ENCODE measurements at places on chromosomes 1 and 21.

DNA sequence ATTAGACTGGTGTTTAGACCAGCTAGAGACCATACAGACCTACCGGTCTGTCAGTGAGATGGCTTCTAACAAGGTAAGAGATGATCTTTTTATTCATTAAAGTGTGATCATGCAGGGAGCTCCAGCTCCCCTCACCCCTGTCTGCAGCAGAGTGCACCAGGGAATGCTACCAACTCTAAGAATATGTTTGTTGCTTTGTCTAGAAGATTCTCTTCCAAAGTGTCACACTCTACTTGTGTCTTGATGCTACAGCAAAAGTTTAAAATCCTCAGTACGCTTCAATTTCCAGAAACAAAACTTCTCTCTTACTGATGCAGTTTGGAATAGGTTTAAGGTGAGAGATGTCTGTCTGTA, 201.4 kb upstream of the SGIP1 start:
- DNase-seq = no peak

- no peak for DNase-seq
Measured at GRCh38 chr1:209845408-209845725, 17.6 kb downstream of the UTP25 start.

GRCh38 chr1:77036560-77036959, 169.3 kb downstream of the ST6GALNAC5 start:
- DNase-seq = peak; percentile 49

DNA sequence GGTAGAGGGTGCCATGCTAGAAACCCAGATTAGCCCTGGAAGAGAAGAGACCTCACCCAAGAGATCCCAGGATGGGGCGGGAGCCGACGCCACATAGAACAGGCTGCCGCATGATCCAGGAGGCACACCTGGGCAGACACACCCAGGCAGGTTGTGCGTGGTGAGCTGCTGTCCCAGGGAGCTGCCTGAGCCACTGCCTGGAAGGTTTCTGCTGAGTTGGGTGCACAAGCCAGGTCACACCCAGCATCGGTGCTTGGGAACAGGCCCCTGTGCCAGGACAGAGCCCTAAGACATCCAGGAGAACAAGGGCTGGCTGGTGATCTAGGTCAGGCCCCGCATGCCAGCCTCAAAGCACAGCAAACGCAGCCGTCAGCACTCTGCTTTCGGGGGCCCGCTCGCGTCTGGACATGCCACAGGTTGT, 40.2 kb downstream of the CTNNBIP1 start:
- no peak for DNase-seq

DNA sequence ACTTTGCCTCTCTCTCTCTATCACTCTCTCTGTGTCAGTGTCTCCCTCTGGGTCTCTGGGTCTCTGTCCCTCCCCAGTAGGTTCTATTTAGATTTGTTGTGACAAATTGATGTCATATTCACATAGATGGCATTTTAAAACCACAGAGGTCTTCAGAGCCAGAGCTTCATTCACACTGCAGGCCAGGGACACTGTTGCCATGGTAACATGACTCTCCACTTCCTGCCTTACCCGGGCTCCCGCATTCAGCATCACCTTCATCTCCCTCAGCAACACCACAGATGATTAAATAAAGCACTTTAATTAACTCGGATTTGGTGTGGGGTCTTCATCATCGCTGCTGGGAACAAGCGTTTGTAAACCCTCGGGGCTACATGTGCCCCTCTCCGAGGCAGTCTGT, 132.6 kb downstream of the ETS2 start:
- no peak for DNase-seq

- no peak for DNase-seq
Measured at GRCh38 chr1:30745834-30746208, 11.8 kb downstream of the LAPTM5 start.

GRCh38 chr1:214464445-214465287, 86.7 kb downstream of the PTPN14 start:
- no peak for DNase-seq

GRCh38 chr1:169312084-169312954, 55.3 kb downstream of the NME7 start:
- DNase-seq = peak; percentile 87

DNA sequence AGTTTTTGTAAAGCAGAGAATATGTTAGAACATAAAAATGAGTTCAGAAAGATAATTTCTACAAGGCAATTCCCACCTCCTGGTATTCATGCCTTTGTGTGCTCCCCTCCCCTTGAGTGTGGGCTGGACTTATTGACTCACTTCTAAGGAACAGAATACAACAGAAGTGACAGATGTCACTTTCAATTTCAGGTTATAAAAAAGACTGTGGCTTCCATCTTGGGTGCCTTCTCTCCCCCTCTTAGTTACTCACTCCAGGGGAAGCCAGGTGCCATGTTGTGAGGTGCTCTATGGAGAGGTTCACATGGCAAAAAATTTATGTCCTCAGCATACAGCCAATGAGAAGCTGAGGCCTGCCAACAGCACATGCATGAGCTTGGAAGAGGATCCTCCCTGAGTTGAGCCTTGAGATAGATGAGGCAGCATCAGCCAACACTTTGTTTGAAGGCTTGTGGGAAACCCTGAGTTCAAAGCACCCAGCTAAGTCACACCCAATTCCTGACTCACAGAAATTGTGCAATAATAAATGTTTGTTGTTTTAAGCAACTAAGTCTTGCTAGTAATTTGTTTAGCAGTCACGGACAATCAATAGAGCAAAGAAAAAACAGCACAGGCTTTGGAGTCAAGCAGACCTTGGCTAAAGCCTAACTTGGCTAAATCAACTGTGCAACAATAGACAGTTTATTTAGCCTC, 73.5 kb upstream of the NGF start:
- peak; percentile 79 for DNase-seq

- no peak for DNase-seq
Measured at GRCh38 chr1:222090103-222090502, 348.2 kb upstream of the DUSP10 start.

GRCh38 chr1:223133306-223133823, 9.7 kb downstream of the TLR5 start:
- no peak for DNase-seq

GRCh38 chr1:151581921-151582320, 29.9 kb upstream of the SNX27 start:
- no peak for DNase-seq

DNA sequence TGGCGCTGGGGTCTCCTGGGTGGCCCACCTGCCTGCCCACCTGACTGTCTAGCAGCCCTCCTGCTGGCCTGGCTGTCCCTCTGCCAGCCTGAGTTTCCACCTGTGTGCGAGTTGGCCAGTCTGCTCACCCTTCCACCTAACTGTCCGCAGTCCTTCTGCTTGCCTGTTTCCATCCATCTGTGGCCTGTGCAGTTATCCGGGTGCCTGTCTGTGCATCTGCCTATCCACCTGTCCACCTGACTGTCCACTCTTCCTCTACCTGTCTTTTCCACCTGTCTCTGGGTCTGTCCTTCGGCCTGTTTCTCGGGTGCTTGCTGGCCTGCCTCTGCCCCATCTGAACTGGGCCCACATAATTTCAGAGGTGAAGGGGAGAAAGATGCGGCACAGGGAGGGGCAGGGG, 1.9 kb downstream of the KCNQ4 start:
- no peak for DNase-seq

DNA sequence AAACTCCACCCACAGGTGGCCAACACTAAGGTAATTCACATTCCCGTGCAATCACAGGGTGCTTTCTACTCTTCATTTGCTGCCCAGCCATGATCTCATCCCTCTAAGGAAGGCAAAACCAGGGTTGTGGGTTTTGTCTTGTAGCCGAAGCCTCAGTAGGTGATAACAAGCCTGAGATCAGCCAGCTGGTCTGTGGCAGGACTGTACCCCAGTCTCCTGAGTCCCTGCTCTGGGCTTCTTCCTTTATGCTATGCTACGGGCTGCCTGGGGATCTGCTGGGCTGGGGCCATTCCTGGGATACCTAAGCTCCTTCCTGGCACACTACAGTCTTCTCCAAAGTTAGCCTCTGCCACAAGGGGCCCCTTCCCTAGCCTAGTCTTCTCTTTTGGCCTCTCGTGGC, 9.8 kb downstream of the PPFIA4 start:
- peak; percentile 26 for DNase-seq

DNA sequence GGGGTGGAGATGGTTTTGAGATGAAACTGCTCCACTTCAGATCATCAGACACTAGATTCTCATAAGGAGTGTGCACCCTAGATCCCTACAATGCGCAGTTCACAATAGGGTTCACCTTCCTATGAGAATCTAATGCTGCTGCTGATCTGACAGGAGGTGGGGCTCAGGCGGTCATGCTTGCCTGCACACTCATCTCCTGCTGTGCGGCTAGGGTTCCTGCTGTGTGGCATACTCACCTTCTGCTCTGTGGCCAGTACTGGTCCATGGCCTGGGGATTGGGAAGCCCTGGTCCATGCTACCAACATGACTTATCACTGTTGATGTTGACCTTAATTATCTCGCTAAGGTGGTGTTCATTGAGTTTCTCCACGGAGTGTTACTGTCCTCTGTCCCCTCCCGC, 144.5 kb downstream of the NAV1 start:
- no peak for DNase-seq

- DNase-seq = no peak
Measured at GRCh38 chr21:31707499-31707898, 24.4 kb downstream of the SCAF4 start.

GRCh38 chr1:153684892-153685291, 6.4 kb downstream of the NPR1 start:
- no peak for DNase-seq

- DNase-seq = no peak
Measured at GRCh38 chr1:169426174-169426705, 1.0 kb downstream of the CCDC181 start.

DNA sequence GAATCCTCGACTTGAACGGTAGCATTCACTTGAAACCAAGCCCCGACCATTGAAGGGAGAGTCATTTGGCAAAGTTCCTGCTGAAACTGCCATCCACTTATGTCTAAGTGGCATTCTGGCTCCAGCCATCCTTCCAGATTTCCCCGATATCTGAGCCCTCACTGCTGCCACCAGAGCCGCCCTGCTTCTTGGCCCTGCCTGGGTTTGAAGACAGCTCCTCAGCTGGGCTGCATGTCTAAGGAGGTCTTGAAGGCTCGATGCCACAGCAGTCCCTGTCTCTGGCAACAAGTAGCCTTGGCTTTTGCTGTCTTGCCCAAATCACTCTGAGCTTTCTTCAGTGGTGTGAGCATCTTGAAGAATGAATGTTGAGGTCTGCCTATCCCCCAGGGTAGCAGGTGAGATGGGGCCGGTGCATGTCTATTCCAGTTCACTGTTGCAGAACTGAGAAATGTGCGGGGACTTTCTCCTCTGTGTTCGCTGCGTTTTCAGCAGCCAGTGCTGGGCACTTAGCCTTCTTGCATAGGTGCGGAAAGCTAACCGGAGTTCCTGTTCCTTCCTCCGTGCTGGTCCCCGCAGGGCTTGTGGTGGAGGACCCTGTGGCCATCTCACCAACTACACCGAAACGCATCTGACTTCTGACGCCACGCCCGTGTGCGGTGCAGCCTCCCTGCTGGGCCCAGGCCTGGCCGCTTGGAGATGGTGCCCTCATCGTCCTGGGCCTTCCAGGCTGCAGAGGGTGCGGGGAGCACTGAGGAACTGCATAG, 29.2 kb downstream of the MAN1C1 start:
- no peak for DNase-seq

DNA sequence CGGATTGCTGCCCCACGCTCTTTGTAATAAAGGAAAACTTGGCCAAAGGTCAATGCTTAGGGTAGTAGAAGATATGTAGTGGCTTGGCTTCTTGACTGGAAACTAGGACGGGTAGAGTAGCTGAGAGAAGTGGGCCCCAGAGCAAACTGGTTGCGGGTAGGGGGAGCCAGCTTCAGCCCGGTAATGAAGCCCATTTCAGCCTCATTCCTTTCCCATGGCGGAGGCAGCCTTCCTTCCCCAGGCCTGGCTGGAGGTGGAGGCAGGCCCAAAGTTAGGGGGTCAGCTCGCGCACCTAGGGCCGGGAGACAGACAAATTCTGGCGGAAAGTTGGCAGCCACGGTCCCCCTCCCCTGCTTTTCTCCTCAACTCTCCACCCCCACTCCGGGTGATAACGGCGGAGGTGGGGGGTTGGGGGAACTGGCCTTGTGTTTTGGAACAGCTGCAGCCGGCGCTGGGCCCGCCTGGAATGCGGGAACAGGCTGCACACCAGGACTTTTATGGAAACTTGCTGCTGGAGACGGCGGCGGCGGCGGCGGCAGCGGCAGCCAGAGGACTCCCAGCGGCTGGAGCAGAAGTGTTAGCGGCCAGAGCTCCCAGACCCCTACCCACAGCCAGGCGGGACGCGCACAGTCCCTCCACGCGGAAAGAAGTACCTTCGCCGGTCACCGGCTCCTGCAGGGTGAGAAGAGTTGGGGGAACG, at the start of gene NEXN:
Gene NEXN (plus strand): TSS at position 544 of the 700 bp plus-strand sequence. CDS start 27,483 bp downstream, outside the sequence.
- peak; percentile 84 for DNase-seq

GRCh38 chr1:150696590-150696989, 364 bp downstream of the GOLPH3L start:
- peak; percentile 25 for DNase-seq

DNA sequence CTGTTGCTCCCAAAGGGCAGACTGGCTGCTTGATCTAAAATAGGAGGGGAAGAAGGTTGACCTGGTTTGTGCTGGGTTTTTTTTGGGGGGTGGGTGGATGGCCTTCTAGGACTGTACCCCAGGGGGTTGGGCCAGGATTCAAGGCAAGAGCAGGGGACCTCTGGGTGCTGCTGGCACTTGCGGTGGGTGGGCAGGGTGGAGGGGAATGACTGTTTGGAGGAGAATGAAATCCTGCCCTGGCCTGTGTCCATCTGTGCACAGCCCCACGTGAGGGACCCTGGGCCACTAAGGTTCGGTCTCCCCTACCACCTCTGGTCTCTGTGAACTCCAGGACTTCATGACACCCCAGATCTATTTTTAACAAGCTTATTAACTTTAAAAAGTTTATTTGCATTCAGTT, 414.2 kb downstream of the PTPRU start:
- DNase-seq = no peak

GRCh38 chr1:153919876-153920852, 2.6 kb downstream of the GATAD2B start:
- peak; percentile 45 for DNase-seq

DNA sequence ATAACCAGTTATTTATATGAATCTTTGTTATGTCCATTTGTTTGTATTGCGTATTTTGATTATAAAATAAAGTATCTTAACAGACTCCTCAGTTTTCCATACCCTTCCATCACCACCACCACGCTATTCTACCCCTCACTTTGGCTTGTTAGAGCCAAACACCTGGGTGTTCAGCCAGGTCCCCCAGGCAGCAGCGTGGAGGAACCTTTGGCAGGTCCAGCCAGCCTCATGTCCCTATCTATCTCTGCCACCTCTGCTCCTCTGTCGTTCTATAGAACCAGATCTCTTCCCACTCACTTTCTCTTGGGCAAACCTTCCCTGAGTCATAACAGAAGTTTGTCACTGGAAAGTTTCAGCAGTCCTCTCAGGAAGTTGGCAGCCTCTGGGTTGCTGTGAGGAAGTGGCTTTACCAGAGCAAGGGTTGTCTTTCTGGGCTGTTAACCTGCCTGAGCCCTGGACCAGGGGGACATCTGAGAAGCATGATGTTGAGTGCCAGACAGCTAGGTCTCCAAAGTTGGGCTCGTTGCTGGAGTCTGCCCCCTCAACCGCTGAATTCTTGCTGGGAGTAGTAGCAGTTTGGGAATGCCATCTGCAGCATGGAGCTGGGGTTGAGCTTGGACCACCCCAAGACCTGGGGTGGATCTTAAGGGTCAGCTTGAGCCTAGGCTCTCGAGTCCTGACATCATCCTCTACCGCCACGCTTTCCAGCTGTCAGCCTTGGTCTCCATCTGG, 996 bp upstream of the SH3BGRL3 start:
- DNase-seq = peak; percentile 75
